ENCODE measurements at places on chromosomes 5 and 9.

- DNase-seq, result no peak
These were observed 50.4 kb downstream of the PIK3R1 start for GRCh38 chr5:68265822-68266395.

- DNase-seq, result no peak
These were observed 101.7 kb downstream of the CDH18 start for GRCh38 chr5:19886123-19886917.

- no peak for DNase-seq
These were observed 130.9 kb downstream of the DOCK2 start for GRCh38 chr5:169767938-169768337.

GRCh38 chr9:116049456-116049855 is 104.1 kb upstream of the PAPPA start:
- no peak for DNase-seq

GRCh38 chr5:87114631-87115030 is 153.1 kb upstream of the RASA1 start:
- no peak for DNase-seq

- no peak for DNase-seq
These were observed 66.2 kb downstream of the MPDZ start for GRCh38 chr9:13213337-13213736.

Data from stimulated activated CD4-positive, alpha-beta T cell treated with anti-CD3 and anti-CD28 coated beads, Interleukin-2, amount 100 ng/mL, for 4 hours (primary cell).